ENCODE measurements at places on chromosomes 7 and 10.

DNA sequence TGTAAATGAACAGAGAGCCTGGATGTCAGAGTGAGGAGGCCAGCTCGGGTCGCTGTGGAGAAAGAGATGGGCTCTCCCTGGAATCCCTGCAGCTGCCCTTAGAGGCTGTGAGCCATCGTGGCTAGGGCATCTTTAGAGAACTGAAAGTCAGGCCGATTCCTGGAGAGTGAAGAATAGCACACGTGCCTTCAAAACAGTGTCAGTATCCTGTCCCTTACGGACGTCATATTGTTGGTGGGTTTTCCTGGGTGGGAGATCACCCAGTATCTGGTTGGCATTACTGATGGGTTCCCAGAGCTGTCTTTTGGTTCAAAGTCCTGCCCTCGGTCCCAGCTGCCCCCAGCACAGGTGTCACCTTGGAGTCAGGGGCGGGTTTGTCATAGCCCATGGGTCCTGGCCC is 25.3 kb downstream of the IKZF1 start:
- DNase-seq, result no peak

DNA sequence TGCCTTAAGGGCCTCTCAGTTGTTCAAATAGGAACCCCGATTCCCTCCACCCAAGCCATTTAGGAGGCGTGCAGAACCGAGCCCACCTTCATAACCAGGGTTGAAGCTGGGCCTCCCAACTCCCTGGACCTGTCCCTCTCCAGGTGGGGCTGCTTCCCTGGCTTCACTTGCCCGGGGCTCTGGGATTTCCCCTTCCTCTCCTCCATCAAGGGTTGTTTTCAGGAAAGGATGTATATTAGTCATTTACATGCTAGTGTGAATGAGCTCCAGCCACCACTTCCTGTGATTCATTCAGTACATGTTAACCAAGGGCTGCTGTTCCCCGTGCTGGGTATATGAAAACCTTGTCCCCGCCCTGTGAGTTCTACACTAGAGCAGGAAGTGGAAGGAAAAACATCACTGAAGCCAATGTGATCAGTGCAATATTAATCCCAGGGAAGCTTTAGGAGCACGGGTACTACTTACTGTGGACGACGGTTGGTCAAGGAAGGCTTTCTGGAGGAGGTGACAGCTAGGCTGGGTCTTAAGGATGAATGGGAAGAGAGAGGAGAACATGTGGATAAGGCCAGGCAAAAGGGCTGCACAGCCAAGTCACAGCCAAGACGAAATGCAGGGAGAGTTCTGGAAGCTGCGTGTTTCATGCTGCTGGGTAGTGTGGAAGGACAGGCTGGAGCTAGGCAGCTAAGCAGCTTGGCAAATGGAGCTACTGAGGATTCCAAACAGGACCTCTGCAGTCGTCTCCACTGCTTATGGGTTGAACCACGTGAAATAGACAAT is 150.1 kb upstream of the SHH start:
- DNase-seq, result no peak

- DNase-seq, result no peak
Observed at GRCh38 chr10:122296363-122297120, 25.4 kb downstream of the BTBD16 start.

- no peak for DNase-seq
Observed at GRCh38 chr7:73832806-73833205, 2.0 kb downstream of the CLDN4 start.

- no peak for DNase-seq
Observed at GRCh38 chr7:97020996-97021746, 3.5 kb downstream of the DLX5 start.

DNA sequence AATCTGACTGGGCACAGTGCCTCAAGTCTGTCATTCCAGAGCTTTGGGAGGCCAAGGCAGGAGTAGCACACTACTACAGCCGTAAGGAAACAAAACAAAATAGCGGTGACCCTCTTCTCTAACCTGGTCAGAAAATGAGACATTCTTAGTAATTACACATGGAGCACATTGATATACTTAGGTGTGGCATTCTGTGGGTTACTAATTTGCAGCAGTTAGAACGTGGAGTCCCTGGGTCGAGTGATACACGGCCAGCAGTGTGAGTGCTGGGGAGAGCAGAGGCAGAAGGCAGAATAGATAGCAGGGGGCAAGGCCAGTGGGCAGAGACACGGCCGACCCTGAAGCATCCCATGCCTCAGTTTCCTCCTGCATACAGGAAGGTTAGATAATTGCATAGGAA is 28.9 kb upstream of the SFMBT2 start:
- no peak for DNase-seq

- DNase-seq, result no peak
Observed at GRCh38 chr10:114694752-114695151, 36.7 kb upstream of the ABLIM1 start.

DNA sequence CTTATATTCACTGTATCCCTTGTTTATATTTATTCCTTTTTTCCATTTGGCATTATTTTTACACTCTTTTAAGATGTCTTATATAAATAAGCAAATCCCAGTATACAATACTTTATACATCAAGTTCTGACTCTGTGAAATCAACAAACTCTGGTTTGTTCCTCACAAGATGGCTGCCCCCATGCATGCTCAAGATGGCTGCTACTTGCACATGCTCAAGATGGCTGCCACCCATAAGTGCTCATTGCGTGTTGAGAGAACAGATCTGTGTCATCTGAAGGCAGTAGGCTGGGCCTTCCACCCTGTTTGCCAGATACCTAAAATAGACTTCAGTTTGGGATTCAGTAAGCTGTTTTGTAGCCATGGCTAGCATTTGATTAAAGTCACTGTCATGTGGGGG is 666.2 kb downstream of the TYW1 start:
- no peak for DNase-seq

DNA sequence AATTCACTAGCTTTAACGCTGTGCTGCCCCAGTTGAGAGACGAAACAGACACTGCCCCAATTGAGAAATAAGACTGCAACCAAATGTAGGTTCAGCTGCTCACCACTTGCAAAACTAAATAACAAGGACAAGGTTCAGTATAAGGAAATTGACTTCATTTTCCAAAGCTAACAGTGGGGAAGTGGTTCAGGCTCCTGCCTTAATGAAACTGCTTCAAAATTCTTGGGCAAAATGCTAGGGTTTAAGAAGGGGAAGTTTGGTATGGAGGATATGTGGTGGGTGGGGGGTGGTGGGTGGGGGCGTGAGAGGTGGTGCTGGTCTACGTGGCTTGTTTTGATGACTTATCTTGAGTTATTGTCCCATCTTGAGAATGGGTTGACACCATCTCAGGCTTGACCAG is 21.8 kb downstream of the MRPL32 start:
- no peak for DNase-seq

DNA sequence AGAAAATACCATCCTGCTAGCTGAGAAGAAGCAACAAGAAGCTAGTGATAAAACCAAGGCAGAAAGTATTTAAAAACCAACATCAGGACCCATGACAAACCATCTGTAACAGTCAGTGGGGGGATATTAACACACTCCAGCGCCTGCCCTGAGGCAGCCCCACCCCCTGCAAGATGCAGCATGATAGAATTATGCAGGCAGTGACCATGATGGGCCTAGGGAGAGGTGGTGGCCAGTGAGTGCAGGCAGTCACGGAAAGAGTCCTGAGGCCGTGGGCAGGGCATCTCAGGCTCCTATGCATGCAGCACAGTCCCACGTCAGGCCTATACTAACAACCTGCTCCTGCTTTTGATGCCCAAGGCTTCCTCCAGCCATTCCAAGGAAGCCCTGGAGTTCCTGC is 686.9 kb downstream of the GRID1 start:
- no peak for DNase-seq

DNA sequence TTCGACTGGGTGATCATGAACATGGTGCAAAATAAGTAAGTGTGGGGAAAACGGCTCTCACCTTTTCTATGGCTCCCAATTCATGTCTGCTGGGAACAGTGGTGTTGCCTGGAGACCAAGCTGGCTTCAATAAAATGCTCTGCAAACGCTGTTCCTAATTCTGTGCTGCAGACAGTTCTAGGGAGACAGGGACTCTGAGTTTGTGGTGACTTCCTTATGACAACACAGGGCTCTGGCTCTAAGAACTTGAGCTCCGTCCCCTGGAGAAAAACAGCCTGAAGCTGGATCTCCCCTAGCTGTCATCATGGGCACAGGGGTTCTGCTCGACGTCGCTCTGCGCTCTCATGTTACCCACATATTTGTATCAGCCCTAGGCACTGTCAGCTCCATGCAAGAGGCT is 61.0 kb upstream of the INSYN2A start:
- no peak for DNase-seq

- DNase-seq, result no peak
Observed at GRCh38 chr7:20980668-20981264, 194.1 kb upstream of the SP8 start.

GRCh38 chr7:153696242-153696641 is 356.0 kb upstream of the DPP6 start:
- DNase-seq, result no peak

GRCh38 chr10:103049237-103049636 is 131.1 kb downstream of the CNNM2 start:
- no peak for DNase-seq

DNA sequence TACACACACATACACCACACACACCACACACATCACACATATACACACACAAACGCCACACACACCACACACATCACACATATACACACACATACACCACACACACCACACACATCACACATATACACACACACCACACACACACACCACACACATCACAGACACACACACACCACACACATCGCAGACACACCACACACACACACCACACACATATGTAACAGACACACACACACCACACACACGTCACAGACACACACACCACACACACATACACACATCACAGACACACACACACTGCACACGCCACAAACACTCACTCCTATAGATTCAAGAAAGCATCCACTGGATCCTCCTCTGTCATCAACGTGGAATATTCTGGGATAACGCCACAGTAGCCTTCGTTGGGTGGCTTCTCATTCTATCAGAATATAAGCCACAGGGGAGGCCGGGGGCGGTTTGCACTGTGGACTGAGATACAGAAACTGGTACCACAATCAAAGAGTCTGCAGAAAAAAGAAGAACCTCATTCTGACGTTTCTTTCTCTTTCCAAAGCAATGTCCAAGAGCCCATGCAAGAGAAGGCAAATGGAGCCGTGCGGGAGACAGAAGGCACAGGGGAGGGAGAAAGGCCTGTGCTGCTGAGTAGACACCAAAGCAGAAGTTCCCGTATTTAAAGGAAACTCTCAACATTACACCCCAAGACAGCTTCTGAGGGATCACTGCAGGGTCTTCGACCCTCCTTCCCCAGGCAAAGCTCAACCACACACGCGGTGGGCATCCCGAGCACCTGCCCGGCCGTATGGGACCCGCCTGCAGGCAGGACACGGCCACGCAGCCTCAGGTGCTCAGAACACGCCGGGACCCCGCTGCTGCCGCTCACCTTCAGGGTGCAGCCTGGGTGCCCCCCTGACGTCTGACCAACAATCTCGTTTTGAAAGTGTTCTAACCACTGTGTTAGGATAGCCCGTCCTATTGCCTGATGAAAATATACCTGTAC is 321.2 kb downstream of the DNAJB6 start:
- DNase-seq, result no peak

- no peak for DNase-seq
Observed at GRCh38 chr7:44313621-44314031, 11.8 kb downstream of the CAMK2B start.

DNA sequence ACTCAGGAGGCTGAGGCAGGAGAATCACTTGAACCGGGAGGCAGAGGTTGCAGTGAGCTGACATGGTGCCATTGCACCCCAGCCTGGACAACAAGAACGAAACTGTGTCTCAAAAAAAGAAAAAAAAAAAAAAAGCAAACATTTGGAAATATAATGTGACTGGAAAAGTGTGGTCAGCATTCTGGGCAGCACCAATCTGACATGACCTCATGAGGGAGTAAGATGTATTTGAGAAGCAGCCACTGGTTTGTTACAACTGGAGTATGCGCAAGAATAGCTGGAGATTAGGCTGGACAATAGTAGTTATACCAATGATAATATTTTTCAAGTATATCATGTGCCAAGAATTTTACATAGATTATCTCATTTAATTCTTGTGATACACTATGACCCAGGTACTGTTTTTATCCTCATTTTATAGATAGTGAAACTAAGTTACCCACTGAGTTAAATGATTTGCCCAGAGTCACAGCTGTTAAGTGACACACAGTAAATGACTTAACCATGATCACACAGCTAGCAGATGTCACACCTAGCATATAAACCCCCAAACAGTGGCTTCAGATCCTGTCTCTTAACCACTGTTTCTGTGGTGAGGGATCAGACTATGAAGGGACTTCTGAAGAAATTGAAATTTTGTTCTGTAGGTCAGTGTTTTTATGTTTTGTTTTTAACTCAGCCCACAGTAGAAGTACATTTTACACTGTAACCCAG is 11.1 kb downstream of the MCU start:
- no peak for DNase-seq

DNA sequence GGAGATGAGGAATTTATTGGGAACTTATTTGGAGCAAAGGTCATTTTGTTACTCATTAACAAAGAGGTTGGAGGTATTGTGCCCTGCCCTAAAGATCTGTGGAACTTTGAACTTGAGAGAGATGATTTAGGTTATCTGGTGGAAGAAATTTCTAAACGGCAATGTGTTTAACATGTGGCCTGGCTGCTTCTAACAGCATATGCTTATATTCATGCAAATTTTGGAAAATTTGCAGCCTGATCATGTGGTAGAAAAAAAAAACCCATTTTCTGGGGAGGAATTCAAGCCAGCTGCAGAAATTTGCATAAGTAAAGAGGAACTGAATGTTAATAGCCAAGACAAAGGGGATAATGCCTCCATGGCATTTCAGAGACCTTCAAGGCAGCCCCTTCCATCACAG is 10.7 kb upstream of the PANK1 start:
- no peak for DNase-seq

- no peak for DNase-seq
Observed at GRCh38 chr10:112738606-112739591, 211.1 kb upstream of the TCF7L2 start.

- no peak for DNase-seq
Observed at GRCh38 chr10:59018977-59019376, 157.5 kb upstream of the PHYHIPL start.

DNA sequence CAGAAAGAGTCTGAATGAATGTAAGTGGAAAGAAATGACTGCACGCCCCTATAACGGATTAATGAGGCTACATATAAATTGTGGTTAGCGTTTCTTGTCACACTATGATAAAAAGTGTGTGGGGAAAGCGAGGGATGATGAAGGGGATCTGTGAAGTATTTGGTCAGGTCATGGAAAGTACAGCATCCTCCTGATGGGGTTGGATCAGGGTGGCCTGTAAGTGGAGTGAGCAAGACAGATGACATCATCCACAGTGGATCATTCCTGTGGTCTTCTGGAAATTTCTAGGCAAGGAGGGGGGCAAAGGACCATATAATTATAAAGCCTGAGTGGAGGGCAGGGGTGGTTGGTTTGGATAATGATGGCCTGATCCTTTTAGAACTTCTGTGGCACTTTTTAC is 606.0 kb downstream of the INHBA start:
- DNase-seq, result no peak

GRCh38 chr10:30550967-30551815 is 78.4 kb downstream of the LYZL2 start:
- no peak for DNase-seq

- no peak for DNase-seq
Observed at GRCh38 chr7:99460651-99461050, 5.3 kb downstream of the ATP5MF start.

GRCh38 chr10:15896654-15897053 is 36.3 kb upstream of the MINDY3 start:
- no peak for DNase-seq

GRCh38 chr7:31107106-31108090 is 55.3 kb downstream of the ADCYAP1R1 start:
- DNase-seq, result no peak
